Stimulated activated CD8-positive, alpha-beta memory T cell treated with anti-CD3 and anti-CD28 coated beads, Interleukin-4, amount 100 ng/mL, for 1 hour (primary cell): ENCODE measurements at places on chromosomes 11 and 22.

- no peak for DNase-seq
These were observed 19.2 kb downstream of the NTM start for GRCh38 chr11:131389582-131389981.

DNA sequence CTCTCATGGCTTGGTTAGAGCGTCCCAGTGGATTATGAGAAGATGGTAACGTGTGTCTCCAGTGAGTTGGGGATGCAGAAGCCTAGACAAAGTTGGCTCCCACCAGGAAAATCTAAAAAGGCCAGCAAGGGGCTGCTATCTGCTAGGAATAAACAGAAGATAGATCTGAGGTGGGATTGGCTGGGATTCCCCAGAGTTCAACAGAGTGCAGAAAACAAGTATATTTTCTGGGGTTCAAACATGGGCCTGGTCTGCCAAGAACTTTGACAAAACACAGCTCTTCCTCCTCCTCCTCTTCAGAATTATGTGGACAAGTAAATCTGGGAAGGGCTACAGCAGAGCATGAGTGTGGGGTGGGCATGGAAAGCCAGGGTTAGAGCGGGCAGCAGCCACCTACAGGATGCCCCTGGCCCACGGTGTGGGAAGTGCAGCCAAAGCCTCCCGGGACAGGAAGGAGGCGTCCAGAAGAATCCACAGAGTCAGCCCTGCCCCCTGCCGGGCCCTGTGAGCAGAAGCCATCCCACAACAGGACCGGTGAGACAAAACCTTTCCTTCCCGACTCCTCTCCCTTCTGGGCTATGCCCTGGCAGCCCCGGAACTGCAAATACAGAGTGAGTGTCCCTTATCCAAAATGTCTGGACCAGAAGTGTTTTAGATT, 67.1 kb downstream of the CD82 start:
- DNase-seq = no peak

GRCh38 chr11:124763156-124763947, 1.3 kb upstream of the ESAM start:
- DNase-seq = peak; percentile 82

DNA sequence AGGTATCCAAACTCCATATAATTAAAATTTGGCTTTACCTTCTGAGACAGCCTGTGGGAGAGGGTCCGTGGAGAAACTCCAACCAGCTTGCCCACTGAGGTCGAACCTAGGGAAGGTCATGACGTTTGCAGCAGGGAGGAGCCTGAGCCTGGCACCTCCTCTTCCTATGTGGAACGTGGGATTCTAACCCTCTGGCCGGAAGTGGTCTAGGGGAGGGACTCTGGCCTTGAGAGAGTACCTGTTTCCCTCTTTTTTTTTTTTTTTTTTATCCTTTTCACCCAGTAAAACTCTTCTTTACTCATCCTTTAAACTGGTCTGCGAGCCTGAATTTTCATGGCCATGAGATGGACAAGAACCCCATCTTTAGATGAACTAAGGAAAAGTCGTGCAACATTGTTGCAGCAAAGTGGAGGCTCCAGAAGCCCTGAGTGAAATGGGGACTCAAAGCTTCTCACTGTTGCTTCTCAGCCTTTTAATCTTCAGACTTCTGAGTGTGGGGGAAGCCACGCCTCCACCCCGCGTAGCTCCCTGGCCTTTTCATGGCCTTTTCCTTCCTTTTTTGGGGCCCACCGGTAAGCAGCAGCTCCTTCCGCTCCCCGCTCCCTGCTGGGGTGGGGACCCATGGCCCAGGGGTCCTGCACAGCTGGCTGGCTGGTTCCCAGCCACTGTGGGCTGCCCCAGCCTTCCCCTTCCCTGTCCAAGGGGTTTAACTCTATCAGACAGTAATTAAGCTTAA, 1359.9 kb downstream of the LRRC4C start:
- no peak for DNase-seq

GRCh38 chr22:47334601-47335000, 572.2 kb downstream of the TBC1D22A start:
- no peak for DNase-seq

DNA sequence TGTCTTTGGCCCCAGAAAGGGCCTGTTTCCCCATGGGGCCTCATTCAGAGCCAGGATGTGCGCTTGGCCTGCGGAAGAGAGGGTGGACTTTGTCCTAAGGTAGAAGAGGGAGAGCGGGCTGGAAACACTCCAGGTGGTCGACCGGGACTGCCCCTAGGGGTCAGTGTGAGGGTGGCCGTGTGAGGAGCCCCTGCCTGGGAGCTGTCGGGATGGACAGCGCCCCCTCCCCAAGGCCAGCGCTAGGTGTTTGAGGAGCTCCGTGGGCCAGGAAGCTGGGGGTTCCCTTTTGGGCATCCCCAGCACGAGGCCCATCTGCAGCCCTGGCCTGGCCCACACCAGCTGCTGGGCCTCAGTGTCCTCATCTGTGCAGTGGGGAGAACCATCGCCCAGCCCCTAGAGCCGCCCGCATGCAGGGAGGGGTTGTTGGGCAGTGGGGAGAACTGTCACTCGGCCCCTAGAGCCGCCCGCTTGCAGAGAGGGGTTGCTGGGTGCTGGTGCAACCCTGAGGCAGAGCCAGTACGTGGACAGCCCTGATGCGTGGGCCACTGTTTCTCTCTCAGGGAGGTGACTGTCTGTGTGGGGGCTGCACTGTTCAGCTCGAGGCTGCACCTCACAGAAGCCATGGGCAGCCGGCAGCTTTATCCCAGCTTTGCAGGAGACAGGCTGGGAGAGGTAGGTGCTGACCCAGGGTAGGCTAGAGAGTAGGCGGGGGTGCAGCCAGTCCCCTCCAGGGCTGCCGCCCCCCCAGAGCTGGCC, 1319.9 kb downstream of the BRD1 start:
- no peak for DNase-seq

GRCh38 chr11:35098855-35099254, 40.1 kb upstream of the CD44 start:
- no peak for DNase-seq

- no peak for DNase-seq
These were observed 46.2 kb downstream of the SHANK2 start for GRCh38 chr11:71206186-71206585.

DNA sequence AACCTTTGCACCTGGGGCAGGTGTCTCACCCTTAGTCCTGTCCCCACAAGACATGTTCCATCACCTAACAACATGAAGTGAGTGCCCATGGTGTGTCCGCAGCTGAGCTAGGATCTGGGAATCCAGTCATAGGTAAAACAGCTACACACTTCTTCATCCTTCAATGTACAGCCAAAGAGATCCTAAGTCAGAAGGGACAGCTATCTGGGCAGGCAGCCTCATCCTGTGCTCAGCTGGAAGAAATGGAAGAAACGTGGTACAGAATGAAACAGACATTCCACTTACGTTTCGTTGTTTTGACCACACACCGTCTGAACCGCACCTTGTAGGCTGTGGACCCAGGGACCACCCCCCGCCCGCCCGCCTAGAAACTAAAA, 30.8 kb downstream of the PDGFB start:
- DNase-seq = no peak

- no peak for DNase-seq
These were observed 3.3 kb upstream of the HTR3A start for GRCh38 chr11:113971506-113972195.

GRCh38 chr11:119479685-119480275, 56.8 kb upstream of the THY1 start:
- no peak for DNase-seq

- no peak for DNase-seq
These were observed 18.4 kb downstream of the MTMR3 start for GRCh38 chr22:29901354-29901753.

- DNase-seq = no peak
These were observed 23.3 kb upstream of the EIF3D start for GRCh38 chr22:36552289-36552688.

DNA sequence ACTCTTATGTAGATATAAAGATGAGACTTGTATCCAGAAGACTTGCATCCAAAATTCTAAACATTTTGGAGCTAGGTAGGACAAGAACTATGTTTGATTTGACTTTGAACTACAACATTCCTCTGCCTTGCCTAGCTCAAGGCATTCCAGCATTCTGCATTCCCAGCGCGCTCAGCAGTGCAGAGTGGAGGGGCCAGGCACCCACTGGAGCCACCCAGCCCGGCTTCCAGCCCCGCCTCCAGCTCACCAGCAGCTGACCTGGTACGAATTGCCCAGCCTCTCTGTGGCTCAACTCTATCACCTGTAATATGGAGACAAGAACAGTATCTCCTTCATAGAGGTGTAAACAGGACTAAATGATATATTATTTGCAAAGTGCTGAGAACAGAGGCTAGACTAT, 28.8 kb downstream of the PRDM10 start:
- DNase-seq = no peak

DNA sequence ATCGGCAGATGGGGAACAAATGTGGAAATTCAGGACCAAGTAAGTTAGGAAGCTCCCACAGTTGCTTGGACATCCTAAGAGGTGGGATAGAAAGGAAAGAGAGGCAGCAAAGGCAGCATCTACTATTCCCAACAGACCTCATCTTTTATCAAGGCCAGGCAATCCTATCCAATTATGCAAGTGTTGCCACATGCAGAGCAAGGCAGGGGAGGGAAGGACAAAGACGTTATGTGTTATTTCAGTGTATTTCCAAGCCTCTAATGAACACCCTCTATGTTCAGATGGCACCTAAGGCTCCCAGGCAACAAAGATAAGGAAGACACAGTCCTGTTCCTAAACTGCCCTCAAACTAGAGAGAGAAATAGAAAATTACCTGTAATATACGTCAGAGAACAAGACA, 9.2 kb downstream of the TIGD3 start:
- DNase-seq = no peak

- DNase-seq = no peak
These were observed at the start of gene LRP4 for GRCh38 chr11:46918083-46918787. TSS of gene LRP4 (minus strand) at chr11:46918550. CDS start at chr11:46918379, 171 bp downstream.

GRCh38 chr11:65898656-65899355, 1.4 kb downstream of the FOSL1 start:
- DNase-seq = no peak

GRCh38 chr11:31262761-31263160, 106.8 kb downstream of the DCDC1 start:
- no peak for DNase-seq
